ENCODE measurements at places on chromosomes 6 and 20.

GRCh38 chr20:47999166-47999565, 213.9 kb upstream of the SULF2 start:
- DNase-seq = no peak

- peak; percentile 44 for DNase-seq
Measured at GRCh38 chr6:42390228-42390934, 61.3 kb downstream of the TRERF1 start.

GRCh38 chr20:1321654-1321939, 7.3 kb downstream of the SDCBP2 start:
- no peak for DNase-seq

GRCh38 chr20:20491110-20491783, 123.3 kb downstream of the INSM1 start:
- DNase-seq = no peak

DNA sequence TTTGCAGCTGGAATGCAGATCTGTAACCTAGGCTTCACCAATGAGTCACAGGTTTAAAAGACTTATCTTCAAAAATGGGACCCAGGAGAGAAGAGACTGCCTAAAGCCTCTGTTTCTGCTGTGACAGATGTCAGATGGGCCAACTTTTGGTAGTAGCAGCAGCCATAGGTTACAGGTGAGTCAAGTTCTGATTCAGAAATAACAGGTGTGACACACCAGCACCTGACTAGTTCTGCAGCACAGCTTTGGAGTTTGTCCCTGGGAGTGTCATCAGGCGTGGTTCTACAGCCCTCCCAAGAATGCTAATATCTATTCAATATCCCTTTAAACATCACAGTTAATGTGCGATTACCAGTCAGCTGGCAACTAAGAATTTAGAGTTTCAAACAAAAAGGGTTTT, 121.9 kb upstream of the BTN3A2 start:
- DNase-seq = no peak

DNA sequence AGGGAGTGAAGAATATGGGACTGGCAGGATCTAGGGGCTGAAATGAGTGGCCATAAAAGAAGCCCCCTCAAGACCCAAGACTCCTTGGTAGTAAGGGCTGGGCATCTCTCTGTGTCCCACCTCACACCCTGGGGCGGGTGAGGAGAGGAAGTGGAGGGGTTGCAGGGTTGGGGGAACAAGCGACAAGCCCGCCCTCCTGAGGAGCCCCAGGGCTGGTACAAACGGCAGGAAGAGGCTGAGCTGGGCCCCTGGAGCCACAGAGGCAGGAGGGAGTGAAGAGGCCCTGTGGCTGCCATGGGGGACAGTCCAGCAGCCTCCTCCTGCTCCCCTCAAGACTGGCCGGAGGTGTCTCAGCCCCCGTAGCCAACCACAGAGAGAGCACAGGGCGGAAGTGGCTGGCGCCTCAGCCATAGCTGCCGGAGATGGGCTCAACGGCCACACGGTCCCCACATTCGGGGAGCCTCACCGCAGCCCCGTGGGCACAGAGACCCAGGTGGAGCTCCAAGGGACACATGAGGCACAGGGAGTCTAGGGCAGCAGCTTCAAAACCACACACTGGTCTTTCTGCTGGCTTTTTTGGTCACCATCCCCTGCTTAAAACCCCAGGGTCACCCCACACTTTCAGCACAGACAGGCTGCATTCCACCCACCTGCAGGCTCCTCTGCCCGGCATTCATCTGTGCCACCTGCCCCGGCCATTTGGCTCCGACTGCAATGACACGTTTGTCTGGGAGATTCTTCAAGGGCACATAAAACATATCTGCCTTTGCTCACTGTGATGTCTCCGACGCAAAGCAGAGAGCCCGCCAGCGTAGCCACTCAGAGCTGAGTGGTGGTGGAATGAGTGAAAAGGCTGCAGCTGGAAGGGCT, 524 bp downstream of the C20orf203 start:
- DNase-seq = no peak
